ENCODE measurements at places on chromosomes 2 and 18. TPM values are rescaled to one million over a fixed set of nuclear protein-coding genes. Genes with fewer than 3 reads are reported as not detected.

DNA sequence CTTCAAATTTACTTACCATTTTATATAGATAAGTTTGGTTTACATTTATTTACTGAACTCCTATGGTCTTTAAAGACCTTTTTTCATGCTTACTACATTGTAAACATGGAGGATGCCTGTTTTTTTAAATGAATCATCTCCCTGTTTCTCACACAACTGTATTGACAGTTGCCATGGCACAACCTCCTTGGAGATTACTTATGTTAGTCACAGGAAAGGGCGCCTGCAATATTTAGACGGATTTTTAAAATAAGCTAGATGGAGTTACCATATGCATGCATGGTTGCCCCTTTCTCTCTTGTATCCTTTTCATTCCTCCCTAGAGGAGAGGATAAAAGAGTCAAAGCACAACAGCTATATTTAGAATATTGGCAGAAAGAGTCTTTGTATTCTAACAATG, 34.8 kb upstream of the CCDC102B start:
- no peaks in the 10 kb centered on the region for H3K4me1 ChIP-seq
- no peaks in the 10 kb centered on the region for H3K36me3 ChIP-seq
- H3K4me3 ChIP-seq = no peak overlapping the region

GRCh38 chr2:16302431-16303272, 362.3 kb downstream of the MYCN start:
- no peaks in the 10 kb centered on the region for H3K4me1 ChIP-seq
- H3K36me3 ChIP-seq = no peaks in the 10 kb centered on the region
- no peaks in the 10 kb centered on the region for H3K27me3 ChIP-seq

Gene DOK6
- not detected for total RNA-seq

Gene TMEM37
- total RNA-seq = not detected

Gene DIPK1C
- total RNA-seq = not detected

- H3K27me3 ChIP-seq = peaks cover 19% of the 10 kb centered on the region
- no peak overlapping the region for H3K4me3 ChIP-seq
- H3K4me1 ChIP-seq = peaks cover 27% of the 10 kb centered on the region
- no peaks in the 10 kb centered on the region for H3K36me3 ChIP-seq
- no peak overlapping the region for H3K27ac ChIP-seq
- DNase-seq = no peak
Measured at GRCh38 chr2:231927566-231927890, 1.3 kb upstream of the NPPC start.

- no peak for DNase-seq
- no peaks in the 10 kb centered on the region for H3K36me3 ChIP-seq
- H3K4me3 ChIP-seq = no peak overlapping the region
- peaks cover 15% of the 10 kb centered on the region for H3K4me1 ChIP-seq
- H3K27me3 ChIP-seq = no peaks in the 10 kb centered on the region
Measured at GRCh38 chr18:76380791-76381405, 114.1 kb downstream of the ZNF516 start.

Gene PPP1R1C
- not detected for total RNA-seq

- H3K36me3 ChIP-seq = no peaks in the 10 kb centered on the region
- no peak overlapping the region for H3K27ac ChIP-seq
- no peak for DNase-seq
- H3K4me1 ChIP-seq = no peaks in the 10 kb centered on the region
- no peak overlapping the region for H3K4me3 ChIP-seq
Measured at GRCh38 chr2:18750672-18751554, 161.5 kb upstream of the NT5C1B start.

DNA sequence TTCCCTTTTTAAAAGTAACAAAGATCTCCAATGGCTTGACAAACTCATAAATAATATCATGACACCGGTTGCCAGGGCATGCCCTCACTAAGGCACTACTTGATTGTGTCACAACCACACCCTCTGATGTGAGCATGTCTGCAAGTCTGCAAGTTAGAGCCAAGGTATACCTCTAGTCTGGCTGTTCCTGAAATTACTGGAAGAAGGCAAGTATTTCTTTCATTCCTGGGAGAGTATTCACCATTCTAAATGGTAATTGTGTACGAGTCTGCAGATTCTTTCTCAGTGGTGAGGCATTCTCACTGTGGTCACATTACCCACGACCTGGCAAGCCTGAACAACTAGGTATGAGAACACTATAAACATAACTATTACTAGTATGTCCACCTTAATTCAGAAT, 25.7 kb upstream of the RNU4ATAC start:
- no peak overlapping the region for H3K4me3 ChIP-seq
- peaks cover 34% of the 10 kb centered on the region for H3K36me3 ChIP-seq
- H3K27me3 ChIP-seq = no peaks in the 10 kb centered on the region
- no peaks in the 10 kb centered on the region for H3K4me1 ChIP-seq

Gene SKA1
- total RNA-seq = 0.28 TPM

Gene GAREM1
- 0.28 TPM for total RNA-seq

Gene TBC1D8
- total RNA-seq = 2.4 TPM

- no peak overlapping the region for H3K4me3 ChIP-seq
- no peak for DNase-seq
- H3K27ac ChIP-seq = no peak overlapping the region
- H3K36me3 ChIP-seq = no peaks in the 10 kb centered on the region
Measured at GRCh38 chr18:36693931-36694620, 134.7 kb downstream of the TPGS2 start.

Gene ELOA2
- total RNA-seq = not detected

- no peaks in the 10 kb centered on the region for H3K36me3 ChIP-seq
- DNase-seq = no peak
- peaks cover 37% of the 10 kb centered on the region for H3K4me1 ChIP-seq
Measured at GRCh38 chr2:237714690-237715458, 83.7 kb upstream of the RBM44 start.

GRCh38 chr18:56545464-56545863, 92.9 kb downstream of the TXNL1 start:
- no peaks in the 10 kb centered on the region for H3K27me3 ChIP-seq
- no peaks in the 10 kb centered on the region for H3K36me3 ChIP-seq
- no peak for DNase-seq
- no peak overlapping the region for H3K27ac ChIP-seq
- no peaks in the 10 kb centered on the region for H3K4me1 ChIP-seq
- H3K4me3 ChIP-seq = no peak overlapping the region

GRCh38 chr18:25962176-25962575, 128.2 kb downstream of the SS18 start:
- no peaks in the 10 kb centered on the region for H3K27me3 ChIP-seq
- no peaks in the 10 kb centered on the region for H3K4me1 ChIP-seq
- H3K4me3 ChIP-seq = no peak overlapping the region
- no peak for DNase-seq
- no peak overlapping the region for H3K27ac ChIP-seq

DNA sequence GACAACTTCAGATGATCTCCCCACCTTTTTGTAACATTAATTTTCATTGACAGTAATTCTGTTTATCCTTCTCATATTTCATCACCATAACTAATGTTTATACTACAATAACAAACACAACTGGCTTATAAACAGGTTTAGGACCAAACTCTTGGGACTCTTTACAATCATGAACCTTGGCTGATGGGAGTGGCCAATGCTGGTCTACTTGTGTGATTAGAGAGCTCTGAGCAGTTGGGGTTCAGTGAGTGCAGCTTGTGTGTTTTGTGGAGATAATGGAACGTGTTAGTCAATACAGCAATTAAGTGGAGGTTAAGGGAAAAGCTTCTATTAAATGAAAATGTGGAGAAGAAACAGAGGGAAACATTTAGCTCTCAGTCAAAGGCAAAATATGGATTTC, 207.1 kb downstream of the SPAG16 start:
- H3K36me3 ChIP-seq = no peaks in the 10 kb centered on the region
- DNase-seq = no peak
- no peaks in the 10 kb centered on the region for H3K4me1 ChIP-seq
- H3K27ac ChIP-seq = no peak overlapping the region

All from CD4-positive, alpha-beta memory T cell (primary cell).